Activated CD4-positive, alpha-beta memory T cell treated with anti-CD3 and anti-CD28 coated beads, Interleukin-2, amount 10 ng/mL, durations not matched to agents 7 days and 5 days (primary cell): ENCODE measurements at places on chromosomes 4 and X.

GRCh38 chrX:16852617-16853179 lies 17.5 kb downstream of the RBBP7 start:
- no peak for DNase-seq

DNA sequence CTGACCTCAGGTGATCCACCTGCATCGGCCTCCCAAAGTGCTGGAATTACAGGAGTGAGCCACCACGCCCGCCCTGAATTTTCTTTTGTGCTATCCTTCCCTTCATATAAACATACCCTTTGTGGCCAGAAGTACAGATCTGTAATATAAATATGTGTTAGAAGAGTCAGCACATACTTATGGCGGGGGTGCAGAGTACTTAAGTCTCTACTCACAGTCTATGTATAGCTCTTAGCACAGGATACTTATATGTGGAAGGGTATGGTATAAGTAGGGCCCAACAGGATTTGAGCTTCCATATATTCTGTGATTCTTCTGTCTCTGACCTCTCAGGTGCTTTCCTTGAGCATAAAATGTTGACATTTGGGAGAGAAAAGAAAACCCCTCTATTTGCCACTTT lies 18.2 kb downstream of the CXorf58 start:
- no peak for DNase-seq

DNA sequence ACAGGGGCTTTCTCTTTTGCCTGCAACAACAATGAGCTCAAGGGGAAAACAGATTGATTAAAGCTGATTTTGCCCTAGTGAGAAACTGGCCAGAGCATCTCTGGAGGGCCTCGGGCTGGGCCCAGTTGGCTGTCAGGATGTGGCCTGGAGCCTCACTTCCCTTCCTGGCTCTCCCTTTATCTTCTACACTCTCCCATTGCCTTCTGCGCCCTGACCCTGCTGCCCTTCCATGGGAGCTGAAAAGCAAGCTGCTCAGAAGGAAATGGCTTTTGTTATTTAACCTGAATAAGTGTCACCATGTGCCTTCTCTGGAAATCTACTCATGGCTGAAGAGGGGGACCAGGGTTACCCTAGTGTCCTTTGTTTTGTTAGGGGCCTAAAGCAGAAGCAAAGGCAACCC lies 43.8 kb downstream of the NHSL2 start:
- no peak for DNase-seq

GRCh38 chrX:3046253-3047240 lies 5.3 kb downstream of the ARSF start:
- DNase-seq = no peak

DNA sequence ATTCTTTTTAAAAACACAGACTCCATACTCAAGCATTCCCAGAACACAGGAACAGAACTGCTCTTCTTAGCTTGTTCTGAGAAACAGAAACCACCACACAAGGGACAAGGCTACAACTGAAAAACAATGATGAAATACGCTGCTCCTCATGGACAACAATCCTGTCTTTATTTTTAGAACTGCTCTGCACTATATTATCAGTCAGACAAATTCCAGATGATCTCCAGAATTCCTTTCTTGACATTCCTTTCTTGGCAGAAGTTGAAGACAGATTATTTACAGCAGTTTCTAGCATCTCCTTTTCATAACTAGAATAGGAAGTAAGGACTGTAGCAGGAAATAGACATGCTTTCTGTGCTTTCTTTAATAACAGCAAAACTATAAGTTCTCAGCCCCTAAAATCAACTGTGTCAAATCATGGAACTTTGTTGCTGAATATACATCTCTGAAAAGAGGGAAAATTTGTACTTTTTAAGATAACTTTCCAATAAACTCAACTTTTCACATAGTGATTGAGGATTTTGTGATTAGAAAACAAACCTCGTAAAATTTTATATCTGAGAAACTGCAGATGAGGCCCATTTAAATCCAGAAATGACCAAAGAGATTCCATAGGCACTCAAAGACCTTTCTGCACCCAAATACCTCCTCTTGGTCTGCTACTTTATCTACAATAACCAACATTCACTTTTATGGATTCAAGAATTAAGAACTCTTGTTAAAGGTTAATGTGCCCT lies 35.9 kb downstream of the ANTXR2 start:
- DNase-seq = no peak

DNA sequence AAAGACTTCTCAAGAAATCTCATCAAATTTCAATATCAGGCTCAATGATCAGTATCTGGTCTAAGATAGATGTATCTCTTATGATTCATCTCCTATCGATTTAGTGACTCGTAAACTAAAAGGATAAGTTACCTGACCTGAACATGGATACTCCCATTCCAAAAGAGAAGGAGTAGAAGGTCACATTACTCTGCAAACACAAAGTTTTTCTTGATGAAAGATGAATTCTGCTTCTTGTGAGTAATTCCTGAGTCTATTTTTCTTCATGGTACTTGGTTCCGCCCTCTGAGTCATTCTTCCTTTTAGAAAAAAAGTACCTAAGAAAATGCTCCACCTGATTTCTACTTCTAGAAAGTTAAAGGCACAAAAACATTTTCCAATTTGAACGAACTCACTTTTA lies 223.1 kb upstream of the SLIT2 start:
- no peak for DNase-seq

- DNase-seq = no peak
Measured at GRCh38 chr4:187417721-187418120, 577.9 kb upstream of the ZFP42 start.

- no peak for DNase-seq
Measured at GRCh38 chr4:36854554-36854953, 390.0 kb upstream of the NWD2 start.

DNA sequence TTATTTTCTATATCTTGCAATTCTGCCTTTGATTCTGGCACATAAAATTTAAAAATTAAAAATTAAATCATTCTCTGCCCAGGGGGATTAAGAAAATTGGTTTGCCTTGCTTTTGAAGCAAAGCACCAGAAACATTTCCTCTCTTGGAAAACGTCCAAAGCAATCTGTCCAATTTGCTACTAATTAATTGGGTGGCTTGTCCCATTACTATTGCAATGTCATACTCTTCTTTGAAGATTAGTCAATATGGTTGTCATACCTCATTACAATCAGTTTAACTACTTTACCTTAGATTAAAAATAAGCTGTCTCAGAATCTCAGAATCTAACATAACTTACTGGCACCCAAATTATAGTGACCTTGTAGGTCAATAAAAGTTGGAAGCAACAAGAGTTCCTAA lies 208.8 kb downstream of the TMA16 start:
- DNase-seq = no peak

DNA sequence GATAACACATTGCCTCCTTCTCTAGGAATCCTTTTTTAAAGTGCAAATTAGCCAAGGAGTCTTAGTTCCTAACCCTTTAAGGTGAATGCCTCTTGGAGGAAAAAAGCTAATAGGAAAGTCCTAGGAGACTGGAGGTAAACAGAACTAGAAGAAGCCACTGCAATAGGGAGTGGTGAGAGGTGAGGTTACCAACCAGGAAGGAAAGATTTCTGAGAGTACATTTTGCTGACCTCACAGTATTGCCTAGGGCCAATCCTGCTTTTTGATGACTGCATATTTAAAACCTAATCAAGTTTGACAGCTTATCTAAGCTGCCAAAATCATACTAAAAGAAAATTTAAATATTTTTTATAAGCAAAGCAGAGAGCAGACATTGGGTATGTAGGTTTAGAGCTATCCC lies 7.3 kb upstream of the CUL4B start:
- no peak for DNase-seq
